ENCODE measurements at places on chromosomes 3 and 15.

DNA sequence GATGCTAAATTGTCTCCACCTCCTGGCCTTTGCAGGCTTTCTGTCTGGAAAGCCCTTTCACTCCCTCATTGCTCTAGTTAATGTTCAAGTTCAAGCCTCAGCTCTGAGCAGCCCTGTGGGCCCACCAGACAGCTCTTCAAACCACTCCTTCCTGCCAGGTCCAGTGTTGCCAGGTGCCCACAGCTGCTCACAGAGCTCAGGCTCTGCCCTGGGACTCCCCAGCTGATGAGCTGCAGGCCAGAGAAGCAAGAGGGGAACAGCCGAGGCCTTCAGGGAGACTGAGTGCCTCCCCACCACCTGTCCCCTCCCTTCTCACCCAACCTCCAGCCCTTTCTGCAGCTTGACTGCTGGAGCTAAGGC, 1.3 kb upstream of the ZBTB47 start:
- DNase-seq, result peak; percentile 91

GRCh38 chr15:49301562-49301961, 121.5 kb upstream of the FGF7 start:
- DNase-seq, result peak; percentile 30

- no peak for DNase-seq
Observed at GRCh38 chr3:41523897-41524296, 324.6 kb downstream of the CTNNB1 start.

- no peak for DNase-seq
Observed at GRCh38 chr3:31284776-31285175, 247.9 kb upstream of the STT3B start.

GRCh38 chr3:52798978-52799476, 4.4 kb downstream of the ITIH3 start:
- peak; percentile 92 for DNase-seq

- no peak for DNase-seq
Observed at GRCh38 chr3:85387913-85388505, 429.2 kb downstream of the CADM2 start.

- DNase-seq, result no peak
Observed at GRCh38 chr3:159789017-159789416, 199.6 kb upstream of the IL12A start.

DNA sequence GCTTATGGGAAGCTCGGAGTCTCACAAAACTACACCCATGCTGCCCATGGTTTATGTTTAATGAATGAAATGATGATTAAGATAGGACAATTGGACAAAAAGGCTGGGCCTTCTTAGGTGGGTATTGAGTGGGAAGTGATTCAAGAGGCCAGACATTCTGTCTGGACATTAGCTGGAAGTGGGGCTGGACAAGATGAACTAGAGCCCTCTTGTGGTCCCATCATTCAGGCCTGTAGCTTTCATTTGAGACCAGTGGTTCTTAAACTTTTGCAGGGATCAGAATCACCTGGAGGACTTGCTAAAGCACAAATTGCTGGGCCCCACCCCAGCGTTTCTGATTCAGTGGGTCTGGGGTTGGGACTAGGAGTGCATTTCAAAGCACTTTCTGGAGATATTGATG, 290.4 kb upstream of the CTDSPL start:
- DNase-seq, result no peak

DNA sequence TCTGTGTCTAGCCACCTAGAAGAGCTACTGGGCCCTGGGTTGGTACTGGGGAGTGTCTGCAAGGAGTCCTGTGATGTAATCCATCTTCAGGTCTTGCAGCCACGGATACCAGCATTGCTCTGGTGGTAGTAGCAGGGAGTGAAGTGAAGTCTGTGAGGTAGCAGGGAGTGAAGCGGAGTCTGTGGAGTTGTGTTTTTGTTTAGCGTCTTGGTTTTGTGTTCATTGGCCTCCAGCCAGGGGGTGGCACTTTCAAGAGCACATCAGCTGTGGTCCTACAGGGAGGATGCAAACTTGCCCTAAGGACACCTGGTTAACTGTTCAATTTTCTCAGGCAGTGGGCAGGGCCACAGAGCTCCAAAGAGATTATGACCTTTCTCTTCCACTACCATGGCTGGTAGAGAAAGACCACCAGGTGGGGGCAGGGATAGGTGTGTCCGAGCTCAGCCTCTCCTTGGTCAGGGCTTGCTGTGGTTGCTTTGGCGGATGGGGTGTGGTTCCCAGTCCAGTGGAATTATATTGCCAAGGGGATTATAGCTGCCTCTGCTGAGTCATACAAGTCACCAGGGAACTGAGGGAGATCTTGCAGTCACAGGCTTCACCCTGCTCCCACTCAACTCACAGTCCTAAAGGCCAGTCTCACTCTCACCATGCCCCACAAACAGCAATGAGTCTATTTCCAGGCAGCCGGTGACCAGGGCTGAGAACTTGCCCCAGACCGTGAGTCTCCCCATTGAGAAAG, 424.7 kb downstream of the ZBBX start:
- DNase-seq, result no peak

DNA sequence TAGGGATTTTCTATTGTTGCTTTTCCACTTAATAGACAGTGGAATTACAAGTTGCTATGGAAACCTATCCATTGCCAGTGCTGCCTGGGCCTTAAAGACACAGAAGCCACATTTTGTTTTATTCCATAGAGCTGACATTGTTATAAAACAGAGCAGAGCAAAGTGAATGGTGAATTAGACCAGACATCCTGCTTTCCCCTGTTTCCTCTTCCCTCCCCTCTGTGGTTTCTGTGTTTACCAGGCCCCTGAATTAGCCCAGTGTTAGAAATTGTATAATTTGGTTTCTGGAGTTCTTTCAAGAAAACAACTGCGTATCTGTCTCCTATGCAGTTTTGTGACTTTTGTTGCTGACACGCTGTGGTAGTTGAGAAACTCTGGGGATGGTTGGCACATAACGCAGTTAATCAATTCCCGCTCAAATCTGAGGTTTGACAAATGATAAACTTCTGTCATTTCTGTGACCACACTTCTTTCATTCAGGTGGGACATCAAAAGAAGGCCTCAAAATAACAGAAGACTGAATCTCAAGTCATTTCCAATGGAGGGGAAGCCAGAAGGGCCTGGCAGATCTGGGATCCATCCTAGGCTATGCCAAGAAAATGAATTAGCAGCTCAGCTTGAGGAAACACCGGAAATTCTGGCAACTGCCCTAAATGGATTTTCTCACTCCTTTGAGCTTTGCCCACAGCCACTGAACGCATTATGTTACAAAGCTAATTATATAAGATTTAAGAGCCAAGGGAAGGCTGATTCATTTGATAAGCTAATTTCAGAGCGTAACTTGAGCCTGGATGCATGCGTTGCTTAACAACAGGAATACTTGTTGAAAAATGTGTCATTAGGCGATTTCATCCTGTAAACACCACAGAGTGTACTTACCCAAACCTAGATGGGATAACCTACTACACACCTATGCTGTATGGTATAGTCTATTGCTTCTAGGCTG, 46.9 kb downstream of the NR1D2 start:
- DNase-seq, result peak; percentile 63

DNA sequence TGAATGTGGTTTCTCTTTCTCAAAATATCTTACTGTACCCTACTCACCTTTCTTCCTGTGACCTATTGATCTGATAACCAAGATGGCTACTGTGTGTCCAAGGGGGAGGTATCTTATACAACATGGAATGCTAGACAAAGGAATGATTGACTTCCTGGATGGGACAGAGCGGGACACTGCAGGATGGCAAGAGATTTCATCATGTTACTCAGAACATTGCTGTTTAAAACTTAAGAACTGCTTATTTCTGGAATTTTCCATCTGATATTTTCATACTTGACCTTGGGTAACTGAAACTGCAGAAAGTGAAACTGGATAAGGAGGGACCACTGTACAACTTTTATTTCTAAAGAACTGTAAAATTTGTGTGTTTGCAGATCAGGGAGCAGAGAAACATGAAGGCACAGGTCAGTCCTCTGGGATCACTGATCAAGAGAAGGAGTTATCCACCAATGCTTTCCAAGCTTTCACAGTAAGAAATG, 18.5 kb downstream of the CNOT10 start:
- DNase-seq, result no peak

- no peak for DNase-seq
Observed at GRCh38 chr15:78045189-78045588, 32.3 kb downstream of the TBC1D2B start.

- no peak for DNase-seq
Observed at GRCh38 chr3:160205606-160206005, 19.6 kb upstream of the C3orf80 start.

GRCh38 chr3:129000742-129001100, 383 bp upstream of the EFCC1 start:
- peak; percentile 73 for DNase-seq

DNA sequence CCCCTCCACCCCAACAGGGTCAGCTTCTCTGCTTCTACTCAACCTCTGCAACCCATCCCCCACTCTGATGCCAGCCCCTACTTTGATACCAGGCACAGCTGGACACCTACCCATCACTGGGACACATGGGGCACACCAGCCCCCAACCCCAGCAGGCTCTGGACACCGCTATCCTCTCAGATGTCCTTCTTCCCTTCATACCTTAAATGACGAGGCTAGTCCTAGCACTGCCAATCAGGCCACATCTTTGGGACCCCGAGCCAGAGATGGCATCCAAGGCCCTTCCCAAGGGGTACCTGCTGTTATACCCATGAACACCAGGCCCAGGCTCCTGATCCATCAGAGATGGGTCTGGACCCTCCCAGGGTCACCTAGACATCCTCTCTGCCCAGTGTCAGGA, 10.6 kb downstream of the POC1A start:
- peak; percentile 46 for DNase-seq

DNA sequence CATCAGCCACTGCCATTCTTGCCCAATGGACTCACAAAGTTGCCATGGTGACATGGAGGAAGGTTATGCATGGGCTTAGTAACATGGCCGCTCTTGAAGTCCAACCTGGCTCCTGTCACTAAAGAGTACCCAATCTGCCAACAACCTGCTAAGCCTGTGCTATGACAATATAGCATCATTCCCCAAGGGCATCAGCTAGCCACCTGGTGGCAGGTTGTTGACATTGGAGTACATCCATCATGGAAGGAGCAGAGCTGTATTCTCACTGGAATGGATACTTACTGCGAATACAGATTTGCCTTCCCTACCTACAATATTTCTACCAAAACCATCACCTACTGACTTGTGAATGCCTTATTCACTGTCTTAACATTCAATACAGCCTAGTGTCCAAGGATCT, 138.9 kb upstream of the RORA start:
- DNase-seq, result no peak

GRCh38 chr3:122060040-122060698, 5.0 kb downstream of the CD86 start:
- DNase-seq, result no peak

DNA sequence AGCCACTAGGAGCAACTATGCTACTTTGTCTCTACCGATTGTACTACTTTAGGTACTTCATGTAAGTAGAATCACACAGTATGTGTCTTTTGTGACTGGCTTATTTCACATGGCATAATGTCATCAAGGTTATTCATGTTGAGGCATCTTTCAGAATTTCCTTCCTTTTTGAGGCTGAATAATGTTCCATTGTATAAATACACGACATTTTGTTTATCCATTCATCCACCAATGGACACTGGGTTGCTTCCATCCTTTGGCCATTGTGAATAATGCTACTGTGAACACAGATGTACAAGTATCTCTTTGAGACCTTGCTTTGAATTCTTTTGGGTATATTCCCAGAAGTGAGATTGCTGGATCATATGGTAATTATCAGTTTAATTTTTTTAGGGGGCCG, 29.2 kb downstream of the MYO5A start:
- DNase-seq, result no peak

DNA sequence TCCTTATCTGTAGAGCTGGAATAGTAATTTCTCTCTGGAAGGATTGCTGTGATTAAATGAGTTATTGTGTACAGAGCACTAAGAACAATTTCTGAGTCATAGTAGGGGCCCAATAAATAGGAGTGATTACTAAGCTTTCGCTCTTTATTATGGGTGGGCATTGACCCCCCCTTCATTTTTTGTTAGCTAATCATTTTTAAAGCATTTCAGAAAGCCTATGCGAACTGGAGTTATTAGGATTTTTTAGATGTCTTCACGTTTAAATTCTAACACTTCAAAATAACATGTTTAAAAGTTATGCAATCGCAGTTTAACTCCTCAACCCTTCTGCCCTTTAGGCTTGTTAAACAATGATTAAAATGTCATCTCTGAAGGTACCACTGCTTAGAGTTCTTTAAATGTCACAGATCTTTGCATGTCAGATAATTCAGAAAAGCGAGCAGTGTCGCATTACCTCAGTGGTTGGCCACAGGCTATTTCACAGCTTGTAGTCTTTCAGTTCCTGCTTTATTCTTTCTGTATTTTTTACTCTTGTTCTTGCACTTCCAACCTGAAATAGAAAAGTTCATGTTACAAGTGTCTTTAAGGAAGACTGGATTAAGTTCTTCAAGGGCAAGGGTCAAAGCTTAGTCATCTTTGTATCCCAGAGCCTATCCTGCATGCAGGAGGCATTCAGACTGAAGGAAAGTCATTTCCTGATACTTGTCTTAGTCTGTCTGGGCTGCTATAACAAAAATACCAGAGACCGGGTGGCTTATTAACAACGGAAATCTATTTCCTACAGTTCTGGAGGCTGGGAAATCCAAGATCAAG, 102.9 kb downstream of the FNDC3B start:
- no peak for DNase-seq

GRCh38 chr3:48536785-48537184, 19.8 kb downstream of the PFKFB4 start:
- DNase-seq, result no peak

GRCh38 chr15:75164625-75165350, 36.9 kb upstream of the C15orf39 start:
- no peak for DNase-seq

GRCh38 chr3:43191116-43191515, 85.2 kb upstream of the POMGNT2 start:
- no peak for DNase-seq

GRCh38 chr3:158908187-158908734, 106.4 kb downstream of the MFSD1 start:
- DNase-seq, result no peak

All from osteoblast (primary cell).